Large intestine (tissue), 12 donors: ENCODE measurements at places on chromosomes 6 and 20. TPM values are rescaled to one million over a fixed set of nuclear protein-coding genes. Genes with fewer than 3 reads are reported as not detected.

The SLC32A1 gene
- polyA plus RNA-seq: 0.03 TPM

GRCh38 chr6:21348504-21349195, 244.9 kb upstream of the SOX4 start:
- H3K27me3 ChIP-seq: no peaks in the 10 kb centered on the region
- no peak overlapping the region for H3K27ac ChIP-seq
- H3K4me3 ChIP-seq: no peak overlapping the region

- H3K36me3 ChIP-seq: no peaks in the 10 kb centered on the region
- no peaks in the 10 kb centered on the region for H3K27me3 ChIP-seq
- no peaks in the 10 kb centered on the region for H3K4me1 ChIP-seq
- no peak overlapping the region for H3K27ac ChIP-seq
These were observed 291.1 kb downstream of the CLIC5 start for GRCh38 chr6:45724511-45724910.

DNA sequence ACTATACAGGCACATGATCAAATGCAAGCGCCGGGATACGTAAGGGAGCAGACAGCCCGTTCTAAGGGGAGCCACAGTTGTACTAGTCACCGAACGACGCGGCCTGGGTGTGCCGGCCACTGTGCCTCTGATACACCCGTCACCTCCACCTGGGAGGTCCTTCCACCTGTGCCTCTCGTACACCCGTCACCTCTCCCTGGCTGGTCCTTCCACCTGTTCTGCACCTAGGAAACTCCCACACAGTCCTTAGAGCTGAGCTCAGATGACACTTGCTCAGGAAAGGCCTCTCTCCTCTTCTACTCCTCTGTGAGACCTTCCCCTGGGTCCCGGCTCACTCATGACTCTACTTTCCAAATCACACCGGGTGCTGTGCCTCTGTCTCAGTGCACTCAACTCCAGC, 245.0 kb downstream of the TTLL2 start:
- no peak overlapping the region for H3K27ac ChIP-seq
- DNase-seq: no peak
- no peaks in the 10 kb centered on the region for H3K36me3 ChIP-seq

DNA sequence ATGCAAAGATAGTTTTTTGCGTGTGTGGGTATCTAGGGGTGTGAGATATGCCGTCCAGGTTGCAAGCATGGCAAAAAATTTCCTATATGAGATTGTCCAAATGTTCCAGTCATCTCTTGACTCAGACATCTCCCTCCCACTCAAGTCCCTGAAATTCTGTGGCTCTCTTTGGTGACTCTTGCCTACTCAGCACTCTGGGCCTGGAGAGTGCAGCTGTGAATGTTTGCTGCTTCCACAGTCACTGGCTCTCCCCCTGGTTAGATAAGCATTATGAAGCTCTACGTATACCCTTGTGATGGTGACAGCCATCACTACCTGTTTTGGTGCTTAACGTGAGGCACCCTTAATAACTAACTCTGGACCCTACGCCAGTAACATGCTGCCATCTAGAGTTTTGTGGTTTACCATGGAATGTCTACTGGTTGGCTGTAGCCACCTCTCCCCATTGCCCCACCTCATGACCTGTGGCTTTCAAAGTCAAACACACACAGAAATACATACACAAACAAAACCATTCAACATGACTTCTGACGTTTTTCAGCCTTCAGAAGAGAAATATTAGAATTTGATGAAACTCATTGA, 621.9 kb upstream of the CITED2 start:
- peaks cover 6% of the 10 kb centered on the region for H3K4me1 ChIP-seq
- H3K27ac ChIP-seq: no peak overlapping the region
- H3K36me3 ChIP-seq: no peaks in the 10 kb centered on the region
- H3K4me3 ChIP-seq: no peak overlapping the region
- no peaks in the 10 kb centered on the region for H3K27me3 ChIP-seq

DNA sequence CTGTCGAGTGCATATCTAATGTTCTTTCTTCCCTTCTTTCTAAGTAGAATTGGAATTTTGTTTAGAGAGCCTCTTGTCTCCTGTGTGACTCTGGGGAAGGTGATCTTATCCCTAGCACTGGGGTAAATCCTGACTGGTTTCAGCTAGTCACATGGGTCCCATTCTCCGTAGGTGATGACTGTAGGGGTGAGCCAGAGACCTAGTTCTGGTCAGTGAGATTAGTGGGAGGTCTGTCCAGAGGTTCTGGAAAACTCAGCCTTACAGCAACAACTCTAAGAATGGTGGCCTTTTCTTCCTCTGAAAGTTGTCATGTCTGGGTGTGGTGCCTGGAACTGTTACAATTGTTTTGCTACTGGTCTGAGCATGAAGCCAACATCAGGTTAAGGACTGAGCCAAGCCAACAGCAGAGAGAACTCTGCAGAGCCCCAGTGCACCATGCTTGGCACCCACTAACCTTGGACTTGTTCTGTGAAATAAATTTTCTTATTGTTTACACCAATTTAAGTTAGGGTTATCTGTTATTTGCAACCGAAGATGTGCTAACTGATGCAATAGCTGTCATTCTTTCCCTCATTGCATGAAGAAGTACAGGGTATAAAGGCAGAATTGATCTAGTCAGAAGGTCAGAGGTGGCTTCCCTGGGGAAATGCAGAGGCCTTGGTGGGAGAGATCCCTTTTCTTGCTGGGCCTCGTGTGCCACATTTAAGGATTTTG, 56.8 kb upstream of the TULP4 start:
- no peaks in the 10 kb centered on the region for H3K27me3 ChIP-seq
- DNase-seq: no peak
- peaks cover 4% of the 10 kb centered on the region for H3K36me3 ChIP-seq
- H3K4me1 ChIP-seq: no peaks in the 10 kb centered on the region
- no peak overlapping the region for H3K27ac ChIP-seq

DNA sequence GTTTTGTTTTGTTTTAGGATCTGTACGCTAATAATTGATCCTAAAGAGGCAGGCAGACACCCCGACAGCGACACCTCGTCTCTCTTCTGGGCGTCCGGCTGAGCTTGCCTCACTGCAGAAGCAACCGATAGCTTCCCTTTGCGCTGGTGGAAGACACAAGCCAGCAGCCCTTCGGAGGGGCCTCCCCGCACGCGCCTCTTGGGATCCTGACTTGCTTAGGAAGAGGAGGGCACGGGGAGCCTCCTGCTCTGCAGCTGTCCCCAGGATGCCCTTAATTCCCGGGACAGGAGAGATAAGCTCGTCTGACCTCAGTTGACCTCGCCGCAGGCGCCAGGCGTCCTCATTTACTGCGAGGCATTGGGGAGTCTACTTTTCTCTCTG, 94.0 kb downstream of the CD83 start:
- H3K4me1 ChIP-seq: peaks cover 40% of the 10 kb centered on the region
- H3K27ac ChIP-seq: peak overlapping the region; percentile 63
- H3K27me3 ChIP-seq: no peaks in the 10 kb centered on the region
- DNase-seq: peak; percentile 83

- no peak for DNase-seq
- H3K4me1 ChIP-seq: no peaks in the 10 kb centered on the region
- H3K36me3 ChIP-seq: no peaks in the 10 kb centered on the region
- H3K27me3 ChIP-seq: no peaks in the 10 kb centered on the region
- H3K27ac ChIP-seq: no peak overlapping the region
These were observed 30.6 kb upstream of the ZBTB24 start for GRCh38 chr6:109513571-109514071.
